ENCODE measurements at places on chromosomes 6 and 20.
A peak's percentile ranks its signal among the peaks of the same experiment; 100 is the strongest.

GRCh38 chr20:33097001-33097400, 17.6 kb downstream of the BPIFB4 start:
- no peak for DNase-seq

GRCh38 chr6:73803562-73804241, 107.7 kb downstream of the CD109 start:
- DNase-seq = peak; percentile 92

DNA sequence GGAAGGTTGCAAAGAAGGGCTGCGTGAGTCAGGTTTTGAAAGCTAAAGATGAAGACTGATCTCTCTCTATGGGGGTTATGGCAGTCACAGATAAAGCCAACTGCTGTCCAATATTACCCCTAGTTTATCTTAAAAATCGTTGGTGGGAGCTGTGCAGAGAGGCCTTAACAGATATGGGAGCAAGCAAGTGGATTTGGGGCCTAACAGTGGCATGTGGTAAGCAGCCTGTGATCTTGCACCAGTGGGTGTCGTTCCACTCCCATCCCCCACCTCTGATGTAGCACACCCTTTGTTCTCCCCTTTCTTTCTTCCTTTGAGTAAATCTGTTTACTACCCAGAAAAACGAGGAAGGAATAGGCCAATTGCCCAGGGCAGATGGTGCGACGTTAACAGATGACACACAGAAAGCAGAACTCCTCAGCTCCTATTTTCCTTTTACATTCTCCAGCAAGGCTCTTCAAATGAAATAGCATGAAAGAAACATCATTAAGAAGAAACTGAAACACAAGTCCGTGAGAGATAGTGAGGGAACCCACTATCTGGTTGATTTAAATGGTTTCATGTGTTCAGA, 274.1 kb upstream of the CITED2 start:
- no peak for DNase-seq

DNA sequence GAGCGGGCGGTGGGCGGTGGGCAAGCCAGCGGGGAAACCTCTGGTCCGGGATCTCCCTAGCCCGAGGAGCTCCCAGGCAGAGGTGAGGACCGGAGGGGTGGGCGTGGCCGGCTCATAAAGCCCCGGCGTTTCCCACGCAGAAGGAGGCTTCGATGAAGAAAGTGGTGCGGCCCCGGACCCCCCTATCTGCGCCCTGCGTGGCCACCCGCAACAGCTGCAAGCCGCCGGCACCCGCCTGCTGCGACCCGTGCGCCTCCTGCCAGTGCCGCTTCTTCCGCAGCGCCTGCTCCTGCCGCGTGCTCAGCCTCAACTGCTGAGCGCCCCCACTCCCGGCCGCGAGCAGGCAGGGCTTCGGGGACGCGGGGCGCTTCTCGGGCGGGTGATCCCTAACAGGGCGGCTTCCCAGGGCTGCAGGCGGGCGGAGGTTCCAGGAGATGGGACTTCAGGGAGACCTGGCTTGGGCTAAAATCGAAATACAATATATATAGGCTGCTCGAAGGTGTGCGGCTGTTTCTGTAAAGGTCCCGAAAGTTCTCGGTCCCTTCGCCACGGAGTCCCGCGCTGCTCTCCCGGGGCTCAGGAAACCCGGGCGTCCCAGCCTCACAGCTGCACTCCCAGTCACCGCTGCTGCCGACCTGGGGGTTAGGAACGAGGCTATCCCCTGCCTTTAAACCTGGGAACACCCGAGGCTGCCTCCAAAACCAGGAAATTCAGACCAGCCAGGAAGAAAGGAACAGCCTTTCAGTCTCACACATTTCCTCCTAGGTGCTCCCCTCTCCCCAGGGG, 27.8 kb downstream of the ASIP start:
- no peak for DNase-seq

DNA sequence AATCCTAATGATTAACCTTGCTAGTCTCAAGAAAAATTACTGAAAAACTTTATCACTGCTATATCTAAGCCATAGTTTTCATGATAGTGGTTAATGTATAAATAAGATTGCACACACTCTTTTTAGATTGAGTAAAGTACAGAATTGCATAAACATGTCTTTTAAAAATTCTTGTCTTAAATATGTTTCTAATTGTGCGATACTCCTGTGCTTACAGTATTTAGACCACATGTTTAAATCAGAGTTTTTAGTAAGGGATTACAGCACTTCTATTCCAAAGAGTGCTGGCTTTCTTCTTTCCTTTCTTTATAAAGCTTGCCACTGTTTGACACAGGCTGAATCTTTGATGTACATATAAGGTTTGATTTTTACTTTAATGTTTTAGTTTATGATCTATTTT, 36.8 kb upstream of the RGS17 start:
- DNase-seq = peak; percentile 2

GRCh38 chr6:80145509-80145908, 39.0 kb downstream of the BCKDHB start:
- DNase-seq = no peak

DNA sequence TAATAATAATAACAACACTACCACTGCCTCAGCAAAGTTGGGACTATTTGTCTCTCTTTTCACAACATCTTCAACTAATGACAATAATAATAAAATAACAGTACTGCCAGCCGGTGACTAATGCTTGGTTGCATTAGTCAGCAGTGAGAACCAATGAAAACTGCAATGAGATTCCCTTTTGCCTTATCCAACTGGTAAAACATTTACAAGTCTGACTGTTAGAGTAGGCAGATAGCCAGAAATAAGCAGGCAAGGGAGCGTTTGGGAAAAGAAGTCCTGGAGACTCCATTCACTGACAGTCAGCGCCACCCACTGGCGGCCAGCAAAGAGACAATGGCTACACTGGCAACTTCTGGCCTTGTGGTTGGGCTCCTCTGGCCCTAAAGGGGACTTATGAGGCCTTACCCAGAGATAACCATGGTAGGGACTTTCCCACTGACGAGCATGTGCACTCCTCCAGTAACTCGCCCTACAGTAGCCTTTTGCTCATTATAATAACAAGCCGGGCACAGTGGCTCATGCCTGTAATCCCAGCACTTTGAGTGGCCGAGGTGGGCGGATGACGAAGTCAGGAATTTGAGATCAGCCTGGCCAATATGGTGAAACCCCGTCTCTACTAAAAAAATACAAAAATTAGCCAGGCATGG, 3.4 kb upstream of the NSFL1C start:
- DNase-seq = peak; percentile 99

DNA sequence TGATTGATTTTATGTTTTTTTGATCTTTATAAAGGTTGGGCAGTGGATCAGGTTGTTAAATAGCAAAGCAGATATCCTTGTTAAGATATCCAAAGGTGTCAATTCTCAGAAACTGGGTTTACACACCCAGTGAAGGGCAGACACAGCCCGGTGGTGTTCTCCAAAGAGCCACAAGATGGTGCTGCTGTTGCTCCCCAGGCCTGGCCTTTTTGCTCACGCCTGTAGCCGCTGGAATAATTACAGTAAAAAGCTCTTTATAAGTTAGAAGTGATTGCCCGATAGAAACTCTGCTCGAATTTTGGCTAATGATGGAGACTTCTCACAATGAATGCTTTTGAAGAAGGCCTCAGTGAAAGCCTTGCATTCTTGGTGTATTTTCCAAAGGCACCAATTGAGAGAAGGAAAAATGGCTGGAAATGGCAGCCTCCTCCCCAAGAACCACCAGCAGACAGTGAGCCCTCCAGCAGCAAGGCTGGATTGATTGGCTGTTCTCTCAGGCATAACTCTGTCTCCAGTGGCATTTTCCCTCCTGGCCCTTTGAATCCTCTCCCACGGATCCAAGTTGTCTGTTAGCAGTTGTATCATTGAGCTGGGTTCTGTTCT, 120.5 kb upstream of the CHD6 start:
- DNase-seq = peak; percentile 42

- peak; percentile 27 for DNase-seq
Observed at GRCh38 chr20:8305449-8305978, 173.4 kb downstream of the PLCB1 start.

GRCh38 chr6:162572240-162572639, 155.3 kb downstream of the PRKN start:
- DNase-seq = no peak

GRCh38 chr20:60095456-60095855, 137.2 kb downstream of the CDH26 start:
- peak; percentile 64 for DNase-seq

DNA sequence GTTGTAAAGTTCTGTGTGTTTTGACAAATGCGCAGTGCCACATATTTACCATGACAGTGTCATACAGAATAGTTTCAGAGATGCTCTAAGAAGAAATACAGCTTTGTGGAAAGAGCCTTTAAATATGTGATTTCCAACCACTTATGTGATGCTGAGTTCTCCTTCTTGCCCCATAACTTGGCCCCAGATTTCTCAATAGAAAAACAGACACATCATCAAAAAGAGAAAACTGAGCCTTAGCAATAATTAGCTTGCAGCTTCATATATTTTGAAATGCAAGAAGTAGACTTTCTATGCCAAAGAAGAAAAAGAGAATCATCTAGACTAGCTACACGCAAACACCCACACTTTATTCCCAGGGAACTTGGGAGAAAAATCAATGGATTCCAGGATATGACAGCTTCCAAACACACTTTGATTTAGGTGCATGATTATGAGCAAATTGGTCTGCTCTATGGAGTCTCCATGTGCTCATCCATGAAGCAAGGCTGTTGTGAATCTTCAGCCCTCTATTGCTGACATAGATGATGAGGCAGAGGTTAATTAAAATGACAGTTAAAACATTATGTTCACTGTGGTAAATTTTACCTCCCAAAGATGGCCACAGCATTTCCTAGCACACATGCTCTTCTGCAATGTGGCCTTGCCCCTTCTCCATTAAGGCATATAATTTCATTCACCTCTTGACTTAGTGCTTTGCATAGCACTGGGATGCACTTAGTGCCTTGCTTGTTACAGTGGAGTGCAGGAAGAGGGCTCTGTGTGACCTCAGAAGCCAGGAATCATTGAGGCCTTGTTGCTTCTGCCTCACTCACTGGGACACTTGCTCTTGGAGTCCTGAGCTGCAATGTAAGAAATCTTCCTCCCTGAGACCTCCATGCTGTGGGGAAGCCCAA, 174.6 kb downstream of the SYNDIG1 start:
- no peak for DNase-seq

Data from fibroblast of skin of scalp (primary cell).